ENCODE measurements at places on chromosomes 1 and 21.

DNA sequence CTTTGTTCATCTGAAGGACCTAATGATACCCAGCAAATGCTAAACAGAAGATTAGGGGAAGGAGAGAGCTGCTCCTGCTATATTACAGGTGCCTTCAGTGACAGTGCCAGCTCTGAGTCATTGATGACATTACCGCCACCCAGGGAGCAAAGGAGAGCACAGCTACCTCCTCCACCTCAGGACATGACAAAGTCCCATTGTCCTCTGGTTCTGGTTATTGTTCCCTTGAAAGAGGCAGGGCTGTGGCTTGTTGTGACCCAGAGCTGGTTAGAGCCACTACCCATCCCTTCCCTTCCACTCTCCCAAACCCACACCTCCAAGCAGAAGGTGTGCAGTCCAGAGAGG lies 363.5 kb upstream of the DUSP10 start:
- DNase-seq = no peak

- DNase-seq = no peak
Measured at GRCh38 chr21:21624674-21625073, 626.5 kb downstream of the NCAM2 start.

- DNase-seq = no peak
Measured at GRCh38 chr1:67314696-67315095, 7.0 kb downstream of the IL12RB2 start.

GRCh38 chr1:117567976-117568375 lies 37.9 kb upstream of the TENT5C start:
- no peak for DNase-seq

DNA sequence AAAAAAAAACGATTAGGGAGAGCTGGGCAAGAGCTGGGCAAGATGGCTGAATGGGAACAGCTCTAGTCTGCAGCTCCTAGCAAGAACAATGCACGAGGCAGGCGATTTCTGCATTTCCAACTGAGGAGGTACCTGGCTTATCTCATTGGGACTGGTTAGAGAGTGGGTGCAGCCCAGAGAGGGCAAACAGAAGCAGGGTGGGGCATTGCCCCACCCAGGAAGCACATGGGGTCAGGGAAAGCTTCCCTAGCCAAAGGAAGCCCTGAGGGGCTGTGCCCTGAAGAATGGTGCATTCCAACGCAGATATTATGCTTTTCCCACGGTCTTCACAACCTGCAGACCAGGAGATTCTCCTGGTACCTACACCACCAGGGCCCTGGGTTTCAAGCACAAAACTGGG lies 251.6 kb downstream of the GPATCH2 start:
- no peak for DNase-seq

DNA sequence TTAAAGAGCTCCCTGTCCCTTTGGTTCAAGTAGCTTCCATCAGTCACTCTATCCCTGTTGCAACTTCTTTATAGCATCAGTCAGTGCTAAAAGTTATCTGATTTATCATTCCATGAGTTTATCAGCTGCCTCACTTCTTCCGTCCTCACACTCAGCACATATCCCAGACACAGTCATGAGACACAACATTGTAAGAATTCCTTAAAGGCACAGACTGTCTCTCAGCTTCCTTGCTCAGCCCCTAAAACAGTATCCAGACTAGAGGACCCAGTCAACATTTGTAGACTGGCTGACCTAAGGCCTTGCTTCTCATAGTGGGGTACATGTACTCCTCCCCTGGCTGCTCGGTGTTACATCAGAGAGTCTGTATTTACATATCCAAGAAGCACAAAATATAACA lies 164.9 kb upstream of the ADGRL2 start:
- DNase-seq = no peak

GRCh38 chr21:9758141-9758540 lies 763.2 kb upstream of the TPTE start:
- no peak for DNase-seq
